Lower lobe of right lung (tissue), 2 donors: ENCODE measurements at places on chromosomes 6 and 20.

GRCh38 chr6:132932588-132932987 is 118.2 kb downstream of the RPS12 start:
- DNase-seq = no peak

GRCh38 chr6:84768442-84769174 is 4.2 kb upstream of the TBX18 start:
- DNase-seq = no peak

DNA sequence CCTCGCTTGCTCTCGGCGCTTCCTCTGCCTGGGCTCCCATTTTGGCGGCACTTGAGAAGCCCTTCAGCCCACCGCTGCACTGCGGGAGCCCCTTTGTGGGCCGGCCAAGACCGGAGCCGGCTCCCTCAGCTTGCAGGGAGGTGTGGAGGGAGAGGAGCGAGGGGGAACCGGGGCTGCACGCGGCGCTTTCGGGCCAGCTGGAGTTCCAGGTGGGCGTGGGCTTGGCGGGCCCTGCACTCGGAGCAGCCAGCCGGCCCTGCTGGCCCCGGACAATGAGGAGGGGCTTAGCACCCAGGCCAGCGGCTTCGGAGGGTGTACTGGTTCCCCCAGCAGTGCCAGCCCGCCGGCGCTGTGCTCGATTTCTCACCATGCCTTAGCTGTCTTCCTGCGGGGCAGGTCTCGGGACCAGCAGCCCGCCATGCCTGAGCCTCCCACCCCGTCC is 10.2 kb upstream of the SRPK1 start:
- DNase-seq = no peak

GRCh38 chr6:137342607-137343190 is 123.5 kb upstream of the IFNGR1 start:
- DNase-seq = peak; percentile 41

DNA sequence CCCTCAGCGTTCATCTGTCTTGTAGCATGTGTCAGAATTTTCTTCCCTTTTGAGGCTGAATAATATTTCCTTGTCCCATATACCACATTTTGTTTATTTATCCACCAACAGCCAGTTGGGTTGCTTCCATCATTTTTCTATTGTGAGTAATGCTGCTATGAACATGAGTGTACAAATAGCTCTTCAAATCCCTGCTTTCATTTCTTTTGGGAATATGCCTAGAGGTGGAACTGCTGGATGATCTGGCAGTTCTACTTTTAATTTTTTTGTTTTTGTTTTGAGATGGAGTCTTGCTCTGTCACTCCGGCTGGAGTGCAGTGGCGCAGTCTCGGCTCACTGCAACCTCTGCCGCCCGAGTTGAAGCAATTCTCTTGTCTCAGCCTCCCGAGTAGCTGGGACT is 64.7 kb downstream of the SASH1 start:
- DNase-seq = no peak

DNA sequence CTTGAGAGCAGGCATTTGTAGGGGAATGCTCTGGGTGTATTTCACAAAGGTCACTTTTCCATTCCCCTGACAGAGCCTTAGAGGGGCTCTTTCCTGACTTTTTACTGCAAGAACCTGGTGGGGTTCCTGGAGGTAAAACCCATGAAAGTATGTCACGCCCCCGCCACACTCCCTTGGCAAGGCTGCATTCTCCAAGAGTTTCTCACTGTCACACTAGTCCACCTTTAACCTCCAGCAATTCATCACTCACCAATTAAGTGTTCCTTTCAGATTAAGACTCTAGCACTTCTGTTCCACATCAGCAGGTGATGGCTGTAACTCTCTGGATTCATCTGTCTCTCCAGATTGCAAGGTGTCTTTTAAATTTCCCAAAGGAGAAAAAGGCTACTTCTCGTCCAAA is 32.7 kb upstream of the NKX2-4 start:
- no peak for DNase-seq

GRCh38 chr6:147384029-147384428 is 124.5 kb upstream of the SAMD5 start:
- no peak for DNase-seq

DNA sequence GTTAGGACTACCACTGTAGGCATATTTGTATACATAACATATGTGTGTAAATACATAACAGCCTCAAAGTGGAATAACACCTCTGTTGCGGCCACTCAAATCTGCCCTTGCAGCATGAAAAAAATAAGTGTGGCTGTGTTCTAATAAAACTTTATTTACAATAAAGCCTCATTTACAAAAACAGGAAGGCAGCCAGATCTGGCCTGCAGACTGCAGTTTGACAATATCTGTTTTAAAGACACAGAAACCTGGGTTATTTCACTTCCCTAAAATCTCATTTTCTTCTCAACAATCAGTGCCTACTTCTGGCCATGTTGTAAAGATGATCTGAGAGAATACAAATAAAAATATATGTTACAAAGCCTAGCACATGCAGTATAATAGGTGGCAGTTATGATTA is 53.9 kb upstream of the SCML4 start:
- no peak for DNase-seq

DNA sequence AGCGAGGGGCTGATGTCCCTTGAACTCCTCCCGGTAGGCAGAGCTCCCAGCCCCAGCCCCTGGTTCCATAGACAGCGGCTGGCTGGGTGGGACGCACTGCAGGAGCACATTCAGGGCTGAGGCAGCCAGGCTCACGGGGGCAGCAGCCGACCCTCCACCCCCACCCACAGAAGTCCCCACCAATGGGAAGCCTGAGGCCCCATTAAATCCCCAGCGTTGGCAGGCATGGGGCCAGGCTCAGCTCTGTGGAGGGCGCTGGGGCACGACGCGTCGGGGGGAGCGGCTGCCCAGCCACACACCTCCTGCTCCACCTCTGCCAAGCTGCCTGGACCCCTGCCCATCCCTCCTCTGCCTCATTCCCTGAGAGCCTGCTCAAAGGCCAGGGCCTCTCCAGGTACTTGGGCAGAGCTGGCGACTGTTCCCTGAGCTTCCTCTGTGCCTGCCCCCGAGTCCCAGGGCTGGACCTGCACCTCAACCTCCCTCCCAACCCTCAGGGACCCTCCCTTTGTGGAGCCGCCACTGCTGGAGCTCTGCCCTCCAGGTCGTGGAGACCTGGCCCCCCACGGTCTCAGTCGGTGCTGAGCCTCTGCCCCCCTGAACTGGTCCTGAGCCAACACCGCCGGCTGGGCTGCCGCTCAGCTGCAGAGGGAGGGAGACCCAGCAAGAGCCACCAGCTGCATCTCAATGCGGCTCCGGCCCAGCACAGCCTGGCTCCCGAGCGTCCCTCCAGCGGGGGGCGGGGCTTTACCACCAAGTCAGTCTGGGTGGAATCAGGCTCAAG is 9.1 kb downstream of the CHRNA4 start:
- no peak for DNase-seq

GRCh38 chr6:125945378-125946141 is 11.0 kb upstream of the HINT3 start:
- DNase-seq = no peak

GRCh38 chr20:63014710-63015109 is 7.9 kb upstream of the BHLHE23 start:
- DNase-seq = no peak

GRCh38 chr20:48461091-48461734 is 366.6 kb downstream of the PREX1 start:
- no peak for DNase-seq

DNA sequence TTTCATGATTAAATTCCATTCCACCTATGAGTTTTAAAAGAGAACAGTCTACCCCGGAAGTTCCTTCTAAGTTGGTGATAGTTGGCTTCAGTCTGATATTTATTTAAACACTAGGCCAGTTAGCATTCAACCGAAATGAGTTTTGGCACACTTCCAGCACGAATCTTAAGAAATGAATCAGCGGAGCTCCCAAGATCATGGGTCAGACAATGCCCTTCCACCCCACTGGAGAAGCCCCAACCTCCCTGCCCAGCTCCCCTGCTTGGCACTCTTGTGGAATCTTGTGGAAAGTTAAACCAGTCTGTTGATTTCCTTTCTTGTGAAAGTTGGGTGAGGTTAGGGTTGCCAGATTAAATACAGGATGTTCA is 64.3 kb downstream of the MKKS start:
- DNase-seq = no peak

DNA sequence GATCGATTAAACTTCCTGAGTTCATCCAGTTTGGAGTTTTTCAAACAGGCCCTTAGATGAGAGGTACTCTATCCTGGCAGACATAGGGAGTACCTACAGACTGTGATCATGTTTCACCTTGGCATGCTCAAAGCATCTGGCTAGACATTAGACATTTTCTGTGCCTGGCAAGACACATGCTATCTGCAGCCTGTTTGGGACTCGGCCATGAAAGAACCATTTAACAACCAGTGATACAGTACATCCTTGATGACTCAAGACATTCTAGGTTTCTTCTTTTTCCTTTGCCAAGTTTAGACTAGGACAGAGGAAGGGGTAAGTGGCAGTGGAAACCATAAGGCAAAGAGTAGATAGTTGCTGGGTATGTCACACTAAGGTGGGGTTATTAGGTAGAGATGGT is 15.4 kb upstream of the PAQR8 start:
- no peak for DNase-seq
